ENCODE measurements at places on chromosomes 3 and 15. TPM values are rescaled to one million over a fixed set of nuclear protein-coding genes. Genes with fewer than 3 reads are reported as not detected.
A peak's percentile ranks its signal among the peaks of the same experiment; 100 is the strongest.

DNA sequence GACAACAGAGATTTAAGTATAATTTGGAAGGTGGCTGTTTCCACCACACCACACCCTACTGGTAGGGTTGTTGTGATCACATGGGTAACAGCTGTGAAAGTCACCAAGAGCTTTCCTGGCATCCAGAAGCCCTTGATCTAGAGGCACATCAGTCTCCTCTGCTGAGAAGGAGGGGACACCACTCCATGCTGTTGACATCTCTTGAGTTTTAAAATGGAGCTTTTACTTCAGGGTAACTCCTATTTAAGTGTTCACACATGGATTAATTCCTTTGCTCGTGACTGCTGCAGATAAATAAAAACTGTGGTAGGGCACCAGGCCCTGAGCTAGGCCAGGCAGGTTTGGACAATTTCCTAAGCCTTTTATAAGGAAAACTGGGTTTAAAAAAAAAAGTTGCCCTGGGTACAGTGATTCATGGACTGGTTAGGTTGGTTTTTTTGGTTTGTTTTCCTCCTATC, 7.5 kb downstream of the EXOSC7 start:
- no peak for DNase-seq

GRCh38 chr15:45351227-45351626, 27.1 kb downstream of the GATM start:
- DNase-seq, result no peak

DNA sequence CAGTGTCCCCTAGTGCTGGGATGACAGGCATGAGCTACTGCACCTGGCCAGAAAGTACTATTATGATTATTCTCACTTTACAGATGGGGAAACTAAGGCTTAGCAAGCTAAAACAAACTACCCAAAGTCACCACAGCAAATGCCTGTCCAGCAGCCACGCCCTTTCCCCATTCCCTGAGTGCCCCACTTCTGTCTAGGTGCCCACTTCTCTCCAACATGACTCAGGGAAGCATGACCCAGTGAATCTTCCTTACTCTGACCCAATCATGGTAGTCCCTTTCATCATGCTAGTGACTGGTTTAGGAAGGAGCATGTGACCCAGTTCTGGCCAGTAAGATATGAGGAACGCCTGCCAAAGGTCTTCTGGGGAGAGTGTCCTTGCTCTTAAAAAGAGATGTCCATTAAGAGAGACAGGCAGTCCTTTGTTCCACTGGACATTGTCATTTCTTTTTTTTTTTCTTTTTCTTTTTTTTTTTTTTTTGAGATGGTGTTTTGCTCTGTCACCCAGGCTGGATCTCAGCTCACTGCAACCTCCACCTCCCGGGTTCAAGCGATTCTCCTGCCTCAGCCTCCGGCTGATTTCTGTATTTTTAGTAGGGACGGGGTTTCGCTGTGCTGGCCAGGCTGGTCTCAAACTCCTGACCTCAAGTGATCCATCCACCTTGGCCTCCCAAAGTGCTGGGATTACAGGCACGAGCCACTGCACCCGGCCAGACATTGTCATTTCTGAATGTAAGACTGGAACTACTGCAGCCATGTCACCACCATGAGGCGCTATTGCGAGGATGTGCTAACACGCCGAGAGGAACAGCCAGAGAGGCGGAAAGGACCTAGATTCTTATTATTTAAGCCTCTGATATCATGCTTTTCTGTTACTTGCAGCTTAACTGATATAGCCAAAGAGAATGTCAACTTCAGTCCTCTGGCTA, 19.8 kb downstream of the MEGF11 start:
- peak; percentile 72 for DNase-seq

- no peak for DNase-seq
Observed at GRCh38 chr15:101162701-101163483, 89.0 kb downstream of the CHSY1 start.

GRCh38 chr3:196708467-196708866, 3.6 kb downstream of the CEP19 start:
- DNase-seq, result no peak

The ENTPD3 gene
- not detected for total RNA-seq
